ENCODE measurements at places on chromosomes 3 and 15.

GRCh38 chr3:41290736-41291135, 91.4 kb downstream of the CTNNB1 start:
- no peak for DNase-seq

- DNase-seq, result no peak
Measured at GRCh38 chr15:62975515-62975914, 67.0 kb upstream of the TPM1 start.

DNA sequence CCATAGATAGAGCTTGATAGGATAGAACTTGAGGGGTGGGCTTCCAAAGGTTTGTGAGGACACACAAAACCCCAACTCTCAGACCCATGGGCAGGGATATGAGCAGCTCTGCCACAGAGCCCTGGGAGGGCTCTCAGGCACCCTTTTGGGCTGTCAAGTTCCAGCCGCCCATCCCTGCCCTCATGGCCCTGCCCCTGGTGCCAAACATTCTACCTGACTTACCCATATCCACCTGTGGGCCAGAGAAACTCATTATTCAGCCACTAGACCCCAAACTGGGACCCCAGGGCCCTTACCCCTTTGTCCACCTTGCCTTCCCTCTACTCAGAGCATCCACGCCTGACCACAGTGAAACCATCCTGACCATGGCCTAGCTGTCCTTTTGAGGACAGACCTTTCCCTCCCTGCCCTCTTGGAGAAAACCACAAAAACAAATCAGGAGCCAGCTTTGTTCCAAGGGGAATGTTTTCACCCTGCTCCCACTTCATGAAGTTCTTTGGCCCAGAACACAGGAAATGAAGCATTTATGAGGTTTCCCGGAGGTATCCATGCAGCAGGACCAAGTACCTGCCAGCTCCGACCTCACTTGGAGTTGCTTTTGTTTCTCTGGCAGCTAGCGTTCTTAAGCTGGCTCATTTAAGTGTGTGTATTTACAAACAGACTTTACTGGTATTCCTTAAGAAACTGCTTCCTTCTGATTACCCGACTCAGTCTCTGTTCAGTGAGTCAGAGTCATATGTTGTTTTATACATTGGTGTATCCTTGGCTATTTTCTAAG, 34.2 kb upstream of the GALNT15 start:
- no peak for DNase-seq

GRCh38 chr3:64316971-64317370, 91.7 kb upstream of the PRICKLE2 start:
- no peak for DNase-seq

- no peak for DNase-seq
Measured at GRCh38 chr3:55675478-55675877, 188.4 kb upstream of the WNT5A start.

GRCh38 chr3:197709135-197709534, 27.6 kb downstream of the RUBCN start:
- no peak for DNase-seq

DNA sequence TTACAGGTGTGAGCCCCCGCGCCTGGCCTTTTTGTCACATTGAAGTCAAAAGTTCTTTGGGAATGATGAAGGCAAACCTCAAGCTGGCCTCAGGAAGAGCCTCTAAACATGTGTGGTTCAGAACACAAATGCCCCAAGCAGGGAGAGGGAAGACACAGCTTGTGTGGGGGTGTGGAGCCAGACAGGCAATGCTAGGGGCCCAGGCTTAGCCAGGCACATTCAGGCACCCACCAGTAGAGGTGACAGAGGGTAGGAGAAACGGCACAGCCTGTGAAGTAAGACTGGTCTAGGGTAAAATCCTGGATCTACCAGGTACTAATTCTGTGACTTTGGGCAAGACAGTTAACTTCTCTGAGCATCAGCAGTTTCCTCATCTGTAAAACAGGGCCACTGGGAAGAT, 3.5 kb downstream of the HDC start:
- no peak for DNase-seq

DNA sequence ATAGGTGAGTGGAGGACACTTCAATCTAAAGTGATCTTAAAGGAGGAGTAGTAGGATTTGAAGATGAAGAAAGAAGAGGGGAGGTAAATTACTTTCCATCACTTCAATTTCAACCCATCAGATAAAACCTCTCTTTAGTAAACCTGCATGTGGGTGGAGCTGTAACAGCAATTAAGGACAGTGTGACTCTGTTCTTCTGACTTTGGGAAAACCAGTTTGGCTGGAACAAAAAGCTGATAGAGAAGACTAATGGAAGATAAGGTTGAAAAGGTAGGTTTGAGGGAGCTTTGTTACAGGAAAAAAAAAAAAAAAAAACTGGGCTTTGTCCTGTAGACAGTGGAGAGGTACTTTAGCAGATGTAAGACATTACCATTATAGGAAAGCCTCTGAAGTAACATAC, 4.5 kb upstream of the GSK3B start:
- DNase-seq, result no peak

DNA sequence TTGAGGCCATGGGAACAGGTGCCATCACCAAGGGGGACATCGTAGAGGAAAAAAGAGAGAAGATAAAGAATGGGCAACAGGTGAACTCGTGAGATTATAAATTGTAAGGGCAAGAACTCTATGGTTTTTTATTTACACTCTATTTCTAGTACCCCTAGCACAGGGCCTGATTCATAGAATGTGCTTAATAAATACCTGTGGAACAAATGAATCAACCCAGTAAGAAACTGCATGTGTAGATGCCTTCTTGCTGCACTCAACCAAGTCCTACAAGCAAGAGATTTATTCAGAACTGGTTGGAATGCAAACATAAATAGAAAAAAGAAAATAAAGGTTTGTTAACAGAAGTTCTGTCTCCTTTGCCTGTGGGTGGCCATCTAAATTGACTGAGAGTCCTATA, 18.7 kb upstream of the KPNA1 start:
- no peak for DNase-seq

DNA sequence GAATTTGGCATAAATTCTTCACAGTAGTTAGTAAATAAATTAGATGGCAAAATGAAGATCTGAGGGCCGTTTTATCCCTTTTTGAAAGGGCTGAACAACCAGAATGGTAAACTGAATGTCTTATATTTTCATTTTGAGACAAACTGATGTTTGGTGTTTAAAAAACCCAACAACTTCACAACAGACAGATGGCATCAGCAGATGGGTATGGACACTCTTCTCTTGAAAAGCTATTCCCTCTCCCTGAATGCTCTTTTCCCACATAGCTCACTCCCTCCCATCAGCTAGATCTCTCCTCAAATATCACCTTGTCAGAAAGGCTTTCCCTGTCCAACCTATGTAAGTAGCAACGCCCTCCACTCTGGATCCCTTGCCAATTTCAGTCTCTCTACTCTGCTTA, 33.3 kb downstream of the EMC4 start:
- no peak for DNase-seq

- DNase-seq, result no peak
Measured at GRCh38 chr15:69689133-69689532, 236.5 kb downstream of the RPLP1 start.

DNA sequence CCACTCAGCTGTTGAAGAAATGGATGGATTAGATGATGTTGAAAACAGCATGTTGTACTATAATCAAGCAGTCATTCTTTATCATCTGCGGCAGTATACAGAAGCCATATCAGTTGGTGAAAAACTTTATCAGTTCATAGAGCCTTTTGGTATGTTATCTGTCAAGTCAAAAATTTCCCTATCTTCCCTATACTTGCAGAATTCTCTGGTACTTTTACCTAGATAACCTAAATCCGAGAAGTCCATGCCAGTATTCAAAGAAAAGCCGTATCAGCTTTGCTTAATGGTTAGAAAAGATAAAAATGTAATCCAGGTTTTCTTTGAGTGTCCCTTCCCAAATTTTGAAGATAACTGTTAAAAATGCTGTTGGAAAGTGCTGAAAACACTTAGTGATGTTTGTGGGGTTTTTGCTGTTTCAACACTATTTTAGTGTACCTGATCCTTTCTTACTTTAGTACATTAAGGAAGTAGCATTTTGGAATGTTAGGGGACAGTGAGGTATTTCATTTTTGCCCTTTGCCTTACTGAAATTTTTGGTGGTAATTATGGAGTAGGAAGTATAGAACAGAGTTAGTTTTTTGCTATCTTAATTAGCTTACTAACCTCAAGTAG, 23.8 kb downstream of the CNOT10 start:
- no peak for DNase-seq

- DNase-seq, result no peak
Measured at GRCh38 chr3:126535636-126536035, 11.7 kb downstream of the CHST13 start.

DNA sequence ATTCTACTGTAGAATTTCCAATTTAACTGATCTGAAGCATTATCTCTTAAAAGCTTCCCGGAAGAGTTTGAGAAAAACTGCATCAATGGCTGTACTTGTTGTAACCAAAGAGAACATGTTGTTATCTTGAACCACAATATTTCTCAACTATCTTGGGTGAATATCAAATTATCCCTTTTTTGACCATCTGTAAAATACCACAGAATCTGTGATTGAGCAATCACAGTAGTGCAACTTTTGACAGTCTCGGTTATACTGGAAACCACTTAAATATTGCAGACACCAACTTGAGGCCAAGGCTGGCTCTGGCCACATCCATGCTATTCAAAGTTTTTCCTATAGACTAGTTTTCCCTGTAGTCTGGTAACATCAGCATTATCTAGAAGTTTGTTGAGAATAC, 842.8 kb upstream of the EPHA6 start:
- no peak for DNase-seq

DNA sequence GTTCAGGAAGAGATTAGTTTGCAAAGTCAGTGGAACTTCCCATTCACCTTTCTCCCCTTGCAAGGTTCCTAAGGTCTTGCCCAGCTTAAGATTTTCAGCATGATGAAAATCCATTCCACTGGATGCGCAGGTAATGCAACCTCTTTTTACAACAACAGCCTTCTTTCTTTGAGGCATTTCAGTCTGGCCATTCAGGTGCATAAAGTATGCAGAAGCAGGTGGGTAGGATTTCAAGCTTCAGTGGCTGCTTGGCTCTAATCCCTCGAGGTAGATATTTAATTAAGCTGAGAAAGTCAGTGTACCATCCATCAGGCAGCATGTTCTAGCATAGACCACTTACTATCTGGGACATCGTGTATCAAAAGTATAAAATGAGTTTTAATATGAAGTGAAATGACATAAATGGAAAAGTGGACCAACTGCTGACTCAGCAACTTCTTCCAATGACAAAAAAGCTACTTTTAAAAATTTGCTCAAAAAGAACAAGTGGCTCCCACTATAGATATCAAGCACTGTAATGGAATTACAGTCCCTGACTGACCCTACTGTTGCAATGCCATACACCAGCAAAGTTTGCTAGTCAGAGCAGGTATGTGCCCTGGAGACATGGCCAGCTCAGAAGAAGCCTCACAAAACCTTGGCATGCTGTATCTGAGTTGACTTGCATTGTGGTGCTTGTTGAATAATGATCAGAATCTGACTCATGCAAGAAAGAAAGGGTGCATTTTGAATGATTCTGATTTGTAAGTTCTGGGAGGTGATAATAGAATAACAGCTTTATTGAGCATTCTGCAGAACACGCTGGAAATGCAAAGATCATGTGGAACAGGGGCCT, 459.9 kb upstream of the MCTP2 start:
- no peak for DNase-seq

GRCh38 chr15:99232740-99233139, 16.6 kb downstream of the TTC23 start:
- DNase-seq, result no peak

DNA sequence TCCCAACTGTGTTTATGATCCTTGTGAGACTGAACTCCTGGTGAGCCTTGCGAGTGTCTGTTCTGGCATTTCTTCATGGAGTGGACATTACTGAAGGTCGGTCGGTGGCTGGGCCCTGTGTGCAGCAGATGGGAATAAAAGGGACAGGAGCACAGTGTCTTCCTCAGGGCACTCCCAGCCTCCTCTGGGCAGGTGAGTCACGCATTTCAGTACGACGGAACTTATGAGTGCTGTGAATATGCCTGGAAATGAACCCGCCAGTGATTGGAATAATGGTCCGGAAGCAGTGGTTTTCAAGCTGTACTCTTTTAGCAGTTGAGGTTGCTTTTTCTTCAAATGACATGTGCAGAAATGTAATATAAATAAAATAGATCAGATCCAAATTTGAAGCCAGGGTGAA, 55.1 kb downstream of the LARS2 start:
- no peak for DNase-seq

- no peak for DNase-seq
Measured at GRCh38 chr15:54082836-54083492, 104.7 kb downstream of the UNC13C start.

DNA sequence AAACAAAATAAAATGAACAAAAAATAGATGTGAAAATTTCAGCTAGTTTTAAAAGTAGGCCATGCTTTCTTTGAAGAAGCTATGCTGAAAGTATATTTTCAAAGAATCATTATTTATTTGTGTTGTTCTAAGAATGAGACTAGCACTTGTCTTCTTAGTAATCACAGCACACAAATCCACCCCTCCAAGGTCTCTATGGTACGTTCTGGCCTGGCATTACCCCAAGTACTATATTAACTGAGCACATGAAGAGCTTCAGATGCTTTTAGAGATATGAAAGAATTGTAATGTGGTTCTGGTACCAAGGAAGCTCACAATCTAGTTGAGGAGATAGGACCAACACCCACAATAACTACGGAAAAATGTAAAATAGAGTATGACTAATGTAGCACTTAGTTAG, 416.5 kb downstream of the PLCL2 start:
- no peak for DNase-seq

DNA sequence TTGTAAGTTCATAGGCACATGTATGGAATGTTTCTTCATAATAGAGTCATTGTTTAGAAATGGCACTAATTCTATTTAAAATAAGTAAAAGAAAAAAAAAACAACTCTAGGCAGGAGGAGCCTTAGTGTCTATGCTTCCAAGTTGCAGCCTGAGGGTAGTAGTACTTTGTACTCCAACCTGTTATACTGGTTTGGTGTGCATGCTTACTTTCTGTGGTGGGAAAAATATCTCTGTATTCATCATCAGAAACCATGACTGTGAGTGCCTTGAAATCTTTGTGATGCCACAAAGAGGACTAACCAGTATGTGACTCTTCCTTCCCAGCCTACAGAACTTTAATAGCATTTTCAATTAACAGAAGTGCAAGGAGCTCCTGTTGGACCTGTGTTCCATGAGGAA, 4.4 kb downstream of the NAALADL2 start:
- no peak for DNase-seq

- no peak for DNase-seq
Measured at GRCh38 chr3:155643581-155644165, 101.2 kb downstream of the PLCH1 start.

DNA sequence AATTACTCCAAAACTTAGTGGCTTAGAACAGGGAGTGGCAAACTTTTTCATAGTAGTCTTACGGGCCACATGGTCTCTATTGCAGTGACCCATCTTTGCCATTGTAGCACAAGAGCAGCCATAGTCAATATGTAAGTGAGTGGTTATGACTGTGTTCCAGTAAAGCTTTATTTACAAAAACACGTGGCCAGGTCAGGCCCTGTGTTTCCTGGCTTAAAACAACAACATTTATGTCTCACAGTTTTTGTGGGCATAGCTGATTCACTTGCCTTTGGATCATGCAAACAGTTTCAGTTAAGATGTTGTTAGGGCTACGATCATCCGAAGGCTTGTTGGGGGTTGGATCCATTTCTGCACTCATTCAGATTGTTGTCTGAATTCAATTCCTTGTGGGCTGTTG, 103.8 kb downstream of the CHCHD6 start:
- DNase-seq, result no peak

All from stimulated activated CD8-positive, alpha-beta memory T cell treated with anti-CD3 and anti-CD28 coated beads, Interleukin-2, amount 100 ng/mL, for 1 hour (primary cell).